ENCODE measurements at places on chromosomes 11 and 22.
A peak's percentile ranks its signal among the peaks of the same experiment; 100 is the strongest.

DNA sequence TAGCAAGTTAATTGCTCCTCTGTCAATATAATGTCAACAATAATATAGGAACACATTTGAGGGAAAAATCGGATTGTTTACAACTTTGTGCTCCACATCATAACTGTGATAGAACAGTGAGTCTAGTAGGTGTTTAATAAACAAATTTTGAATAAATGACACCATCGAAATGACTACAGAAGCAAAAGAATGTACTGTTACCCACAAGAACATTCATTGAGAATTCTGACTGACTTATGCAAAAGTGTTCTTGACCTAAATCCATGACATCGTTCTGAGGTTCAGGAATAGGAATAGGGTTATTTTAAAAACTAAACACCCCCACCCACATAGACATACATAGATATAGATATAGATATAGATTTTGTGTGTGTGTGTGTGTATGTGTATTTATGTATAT lies 8.4 kb downstream of the LRRC4C start:
- no peak for DNase-seq

DNA sequence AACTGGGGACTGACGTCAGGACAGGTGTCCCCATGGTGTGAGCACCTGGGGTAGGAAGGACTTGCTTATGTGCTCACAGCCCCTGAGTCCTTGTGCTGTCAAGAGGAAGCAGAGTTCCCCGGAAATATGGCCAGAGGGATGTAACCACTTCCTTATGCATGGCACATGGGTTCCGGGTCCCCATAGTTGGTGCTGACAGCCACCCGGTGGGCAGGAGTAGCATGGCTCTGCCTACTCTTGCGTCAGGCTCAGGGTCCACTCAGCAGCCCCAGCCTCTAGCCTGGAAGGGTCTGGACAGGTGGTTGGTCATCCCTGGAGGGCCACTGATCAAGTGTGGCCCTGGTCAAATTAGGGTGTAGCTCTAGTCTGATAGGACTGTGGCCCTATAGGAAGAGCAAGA lies 42.8 kb upstream of the CCND1 start:
- DNase-seq: no peak

DNA sequence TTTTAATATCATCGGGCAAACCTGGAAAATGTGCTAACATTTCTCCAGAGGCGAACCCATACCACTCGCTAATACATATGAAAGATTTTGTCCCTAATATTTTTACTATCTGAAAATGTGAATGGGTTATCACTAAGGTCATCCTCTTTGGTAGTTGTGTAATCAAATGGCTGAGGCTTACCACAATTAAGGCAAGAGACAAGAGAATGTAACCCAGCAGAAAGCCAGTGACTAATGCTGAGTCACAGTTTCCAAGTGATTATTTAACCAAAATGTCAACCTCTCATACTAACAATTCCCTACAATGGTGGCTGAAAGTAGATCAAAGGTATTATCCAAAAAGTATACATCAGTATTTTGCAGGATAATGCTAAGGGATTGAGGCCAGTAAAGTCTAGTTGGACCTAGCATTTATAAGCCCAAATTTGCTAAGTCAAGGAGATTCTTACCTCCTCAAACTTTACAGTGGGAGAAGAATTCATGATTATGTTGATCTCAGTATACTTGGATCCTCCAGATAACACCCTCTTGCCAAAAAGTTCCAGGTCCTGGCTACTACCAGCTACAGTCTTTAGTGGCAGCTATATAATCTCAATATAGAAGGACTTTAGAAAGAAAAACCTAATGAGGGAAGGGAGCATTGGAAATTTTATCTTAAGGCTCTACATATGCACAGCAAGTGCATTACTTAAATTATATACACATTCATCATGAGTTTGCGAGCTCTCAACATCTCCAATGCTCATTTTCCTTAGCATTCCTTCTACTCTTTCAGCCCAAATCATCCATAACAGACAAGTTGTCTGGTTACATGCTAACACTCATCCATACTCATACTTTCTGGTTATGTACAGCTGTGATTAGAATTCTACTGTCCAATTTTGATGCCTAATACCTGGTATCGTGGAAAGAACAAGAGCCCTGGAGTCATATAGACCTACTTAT lies 25.4 kb downstream of the SIK3 start:
- no peak for DNase-seq

- DNase-seq: no peak
Observed at GRCh38 chr11:69893631-69894030, 74.4 kb upstream of the FGF3 start.

DNA sequence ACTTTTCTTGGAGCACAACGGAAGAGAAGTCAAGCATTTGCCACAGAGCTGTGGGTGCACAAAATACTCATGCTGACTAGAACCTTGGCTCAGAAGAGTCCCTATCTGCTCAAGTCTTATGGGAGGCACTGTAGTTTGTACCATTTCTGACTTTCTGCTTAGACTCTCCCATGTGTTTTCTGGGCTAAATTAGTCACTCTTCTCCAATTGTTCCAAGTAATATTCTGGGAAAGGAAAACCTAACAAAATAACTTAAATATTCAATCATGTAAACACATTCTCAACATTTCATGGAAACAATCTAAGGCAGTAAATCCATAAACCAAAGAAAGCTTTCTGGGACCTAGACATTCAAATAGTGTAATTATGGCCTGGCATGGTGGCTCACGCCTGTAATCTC lies 220.7 kb downstream of the SWAP70 start:
- no peak for DNase-seq

DNA sequence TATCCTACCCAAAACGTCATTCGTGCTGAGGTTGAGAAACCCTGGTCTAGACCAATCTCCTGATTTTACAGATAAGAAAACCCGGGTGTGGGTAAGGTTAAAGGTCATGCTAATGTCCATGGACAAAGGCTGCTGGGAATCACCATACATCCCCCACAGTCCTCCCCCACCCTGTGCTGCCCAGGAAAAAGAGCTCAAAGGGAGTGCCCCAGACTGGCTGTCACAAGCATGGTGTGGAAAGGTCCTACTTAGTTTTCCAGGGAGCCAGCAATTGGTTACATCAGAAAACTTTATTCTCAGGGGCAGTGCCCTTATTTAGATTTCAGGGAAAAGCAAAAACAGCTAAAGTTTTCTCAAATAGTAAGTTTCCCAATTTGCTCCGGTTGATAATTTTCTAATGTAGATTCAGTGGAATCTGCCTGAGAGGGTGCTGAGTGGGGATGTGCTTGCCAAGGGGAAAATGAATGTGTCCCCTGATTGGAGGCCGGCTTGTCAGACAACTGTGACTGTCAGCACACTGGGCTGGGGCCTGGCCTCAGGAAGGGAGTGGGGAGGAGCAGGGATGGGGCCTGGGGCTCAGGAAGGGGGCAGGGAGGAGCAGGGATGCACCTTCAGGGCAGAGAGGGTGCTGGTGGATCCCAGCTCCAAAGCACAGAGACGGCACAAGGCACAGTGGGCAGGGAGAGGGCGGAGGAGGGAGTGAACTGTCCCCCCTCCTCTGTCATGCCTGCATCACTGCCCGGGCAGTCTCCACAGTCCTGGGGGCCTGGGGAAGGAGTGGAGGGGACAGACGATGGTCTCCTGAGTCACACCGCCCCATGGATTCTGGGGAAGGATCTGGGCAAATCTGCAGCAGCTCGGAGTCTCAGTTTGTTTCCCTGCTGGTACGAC lies 263.6 kb downstream of the KIRREL3 start:
- DNase-seq: no peak

GRCh38 chr11:36509201-36509639 lies 852 bp downstream of the TRAF6 start:
- peak; percentile 17 for DNase-seq

- DNase-seq: no peak
Observed at GRCh38 chr11:60345489-60345888, 18.4 kb downstream of the MS4A6E start.

GRCh38 chr22:40819599-40820140 lies 524 bp upstream of the SLC25A17 start:
- DNase-seq: no peak

DNA sequence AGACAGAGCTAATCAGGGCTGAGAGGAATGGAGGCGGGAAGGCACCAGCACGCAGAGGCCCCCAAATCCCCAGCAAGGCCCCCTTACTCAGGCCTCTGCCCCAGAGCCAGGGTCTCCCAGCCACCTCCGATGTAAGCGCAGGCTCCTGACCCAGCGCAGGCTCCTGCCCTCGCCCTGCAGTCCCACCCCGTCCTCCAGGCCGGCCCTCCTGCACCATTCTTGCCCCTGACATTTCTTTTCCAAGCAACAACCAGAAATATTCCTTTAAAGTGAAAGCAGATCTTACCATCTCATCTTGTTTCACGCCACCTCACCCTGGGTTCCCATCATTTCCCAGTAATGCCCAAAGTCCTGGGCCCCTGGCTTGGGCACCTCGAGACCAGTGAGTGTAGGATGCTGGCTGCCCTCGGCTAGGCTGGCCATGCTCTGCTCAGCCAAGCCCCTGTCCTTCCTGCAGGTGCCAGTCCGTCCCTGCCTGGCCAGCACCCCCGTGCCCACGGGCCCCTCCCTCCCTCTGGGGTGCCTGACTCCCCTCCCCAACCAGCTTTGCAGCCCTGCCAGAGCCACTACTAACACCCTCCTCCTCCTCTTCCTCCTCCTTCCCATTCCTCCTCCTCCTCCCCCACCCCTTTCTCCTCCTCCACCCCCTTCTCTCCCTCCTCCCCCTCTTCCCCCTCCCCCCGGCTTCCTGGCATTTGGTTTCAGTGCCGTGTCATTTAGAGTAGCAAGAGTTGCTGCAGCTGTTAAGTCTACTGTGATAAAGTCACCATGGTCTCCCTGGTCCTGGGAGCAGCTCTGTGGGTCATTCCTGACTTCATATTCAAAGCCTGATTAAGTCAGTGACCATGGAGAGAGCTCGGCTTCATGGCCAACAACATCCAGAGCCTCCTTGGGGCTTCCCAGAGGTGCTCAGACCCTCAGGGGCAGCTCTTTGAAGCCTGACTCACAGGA lies 78.7 kb downstream of the PIWIL3 start:
- DNase-seq: no peak

GRCh38 chr11:100769617-100770016 lies 82.5 kb downstream of the ARHGAP42 start:
- DNase-seq: no peak

GRCh38 chr11:75594211-75594610 lies 32.2 kb downstream of the SERPINH1 start:
- DNase-seq: no peak

DNA sequence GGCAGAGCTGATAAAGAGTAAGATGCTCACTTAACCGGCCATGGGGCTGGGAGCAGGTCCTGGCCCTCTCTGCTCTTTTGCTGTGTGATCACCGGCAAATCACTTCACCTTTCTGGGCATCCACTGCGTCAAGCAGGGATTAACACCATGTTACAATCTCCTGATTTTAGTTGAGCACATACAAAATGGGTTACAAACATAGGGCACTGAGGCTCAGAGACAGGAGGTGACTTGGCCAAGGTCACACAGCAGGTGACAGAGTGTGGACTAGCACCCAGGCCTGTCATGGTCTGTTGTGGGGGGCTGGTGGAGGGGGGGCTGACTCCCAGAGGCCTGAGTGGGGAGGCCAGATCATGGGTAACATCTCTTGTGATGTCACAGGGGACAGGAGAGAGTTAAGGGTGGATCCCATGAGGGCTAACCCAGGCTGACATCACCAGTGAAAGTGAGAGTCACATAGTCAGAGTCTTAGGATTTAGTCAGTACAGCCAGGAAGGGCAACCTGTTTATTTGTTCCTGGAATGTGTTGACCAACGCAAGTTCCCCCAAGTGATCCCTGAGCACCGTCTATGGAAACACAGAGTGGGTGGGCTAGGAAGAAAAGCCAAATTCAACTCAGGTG lies 27.8 kb downstream of the GDPD5 start:
- DNase-seq: no peak

- DNase-seq: no peak
Observed at GRCh38 chr11:1729692-1730011, 20.7 kb downstream of the IFITM10 start.

DNA sequence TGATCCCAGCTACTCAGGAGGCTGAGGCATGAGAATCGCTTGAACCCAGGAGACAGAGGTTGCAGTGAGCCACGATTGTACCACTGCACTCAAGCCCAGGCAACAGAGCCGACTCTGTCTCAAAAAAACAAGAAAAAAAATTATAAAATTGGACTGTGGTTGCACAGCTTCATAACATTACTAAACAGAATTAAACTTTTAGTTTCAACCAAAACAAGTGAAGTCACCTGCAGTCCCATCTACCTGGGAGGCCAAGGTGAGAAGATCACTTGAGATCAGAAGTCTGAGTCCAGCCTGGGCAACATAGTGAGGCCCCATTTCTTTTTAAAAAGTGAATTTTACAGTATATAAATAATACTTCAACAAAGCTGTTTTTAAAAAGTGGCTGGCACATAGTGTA lies 47.8 kb upstream of the CD5 start:
- DNase-seq: no peak

DNA sequence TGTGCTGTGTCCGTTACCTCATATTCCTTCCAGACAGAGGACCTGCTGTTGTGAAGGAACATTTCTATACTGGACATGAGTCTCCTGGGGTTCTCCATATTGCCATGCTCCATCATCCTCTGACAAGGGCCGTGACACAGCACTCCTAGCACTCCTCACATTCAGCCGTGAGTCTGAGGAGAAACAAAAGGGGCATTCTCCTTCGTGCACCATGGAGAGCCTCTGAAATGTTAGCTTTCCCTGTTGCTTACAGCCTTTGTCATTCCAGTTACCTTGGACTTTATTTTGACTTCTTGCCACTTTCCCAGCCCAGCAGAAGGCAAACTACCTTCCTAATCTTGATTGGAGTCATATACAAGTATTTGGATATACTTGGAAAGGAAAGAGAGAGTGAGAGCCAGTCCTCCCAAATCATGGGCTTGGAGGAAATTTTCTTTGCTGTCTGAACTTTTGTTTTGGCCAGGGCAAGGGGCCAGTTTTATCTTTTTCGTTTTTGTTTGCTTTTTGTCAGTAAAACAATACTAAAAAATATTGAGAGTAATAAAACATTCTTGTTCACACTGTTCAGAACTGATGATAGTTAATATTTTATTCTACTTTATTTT lies 29.1 kb upstream of the TECTA start:
- no peak for DNase-seq

- DNase-seq: no peak
Observed at GRCh38 chr11:93526641-93527583, 16.3 kb downstream of the SMCO4 start.

DNA sequence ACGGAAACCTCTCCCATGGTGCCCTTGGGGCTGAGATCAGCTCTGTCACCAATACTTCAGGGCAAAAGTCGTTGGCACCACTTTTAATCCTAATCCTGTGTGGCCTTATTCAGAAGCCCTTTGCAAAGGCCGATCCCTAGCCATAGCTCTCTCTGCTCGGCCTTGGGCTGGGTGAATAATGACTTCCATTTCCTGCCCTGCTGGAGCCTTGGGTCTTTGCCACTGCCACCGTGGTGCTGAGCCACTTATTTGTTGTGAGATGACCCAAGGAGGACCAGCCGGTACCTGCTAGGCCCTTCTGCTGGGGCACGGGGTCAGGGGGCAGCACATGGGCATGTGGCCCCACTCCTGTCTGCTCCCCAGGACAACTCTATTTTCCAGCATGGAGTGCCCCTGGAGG lies 188.2 kb downstream of the ST3GAL4 start:
- DNase-seq: no peak

- no peak for DNase-seq
Observed at GRCh38 chr11:45662096-45662664, 3.2 kb downstream of the CHST1 start.

Data from stimulated activated CD8-positive, alpha-beta memory T cell treated with anti-CD3 and anti-CD28 coated beads, Interleukin-7, amount 100 ng/mL, for 1 hour (primary cell).